ENCODE measurements at places on chromosomes 5 and 9.

DNA sequence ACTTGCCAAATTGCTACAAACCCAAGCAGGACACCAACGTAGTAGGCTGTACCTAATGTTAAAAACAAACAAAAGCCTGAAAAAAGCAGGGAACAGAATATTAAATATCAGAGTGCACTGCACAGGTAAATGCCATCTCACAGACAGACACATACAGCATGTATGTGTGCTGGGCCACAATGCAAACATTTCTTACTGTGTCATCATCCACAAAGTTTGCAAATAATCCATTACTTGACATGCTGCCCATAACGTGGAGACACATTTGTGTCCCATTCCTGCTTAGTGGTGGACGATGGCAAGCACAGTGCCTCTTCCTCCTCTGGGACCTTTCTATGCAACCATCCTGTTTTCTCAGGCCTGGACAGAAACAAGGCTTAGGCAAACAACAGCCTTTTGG, 44.7 kb downstream of the GOLM1 start:
- no peak for DNase-seq

DNA sequence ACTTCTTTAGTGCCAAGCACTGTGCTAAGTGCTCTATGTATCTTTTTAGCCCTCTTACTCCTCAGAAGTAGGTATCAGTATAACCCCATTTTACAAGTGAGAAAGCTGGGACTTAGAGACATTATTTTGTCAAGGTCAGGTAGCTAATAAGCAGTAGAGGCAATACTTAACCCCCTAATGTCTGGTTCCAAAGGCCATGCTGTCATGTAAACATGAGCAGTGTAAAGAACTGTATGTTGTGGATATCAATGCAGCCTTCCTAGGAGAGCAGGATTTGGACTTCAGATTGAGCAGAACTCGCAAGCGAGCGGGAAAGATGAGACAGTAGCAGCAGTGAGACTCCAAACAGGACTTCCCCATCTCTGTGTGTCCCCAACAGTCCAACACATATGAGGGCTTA, 3.6 kb upstream of the SHROOM1 start:
- no peak for DNase-seq

DNA sequence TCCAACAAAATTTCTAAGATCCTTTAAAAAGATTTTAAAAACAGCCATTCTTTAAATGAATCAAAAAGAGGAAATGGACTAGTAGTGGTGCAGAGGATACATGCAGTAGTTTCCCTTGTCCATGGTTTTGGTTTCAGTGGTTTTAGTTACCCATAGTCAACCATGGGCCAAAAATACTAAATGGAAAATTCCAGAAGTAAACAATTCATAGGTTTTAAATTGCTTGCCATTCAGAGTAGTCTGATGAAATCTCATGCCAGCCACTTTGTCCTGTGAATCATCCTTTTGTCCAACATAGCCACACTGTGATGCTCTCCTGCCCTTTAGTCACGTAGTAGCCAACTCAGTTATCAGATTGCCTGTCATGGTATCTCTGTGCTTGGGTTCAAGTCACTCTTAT, 286.1 kb downstream of the ANXA1 start:
- DNase-seq: no peak

DNA sequence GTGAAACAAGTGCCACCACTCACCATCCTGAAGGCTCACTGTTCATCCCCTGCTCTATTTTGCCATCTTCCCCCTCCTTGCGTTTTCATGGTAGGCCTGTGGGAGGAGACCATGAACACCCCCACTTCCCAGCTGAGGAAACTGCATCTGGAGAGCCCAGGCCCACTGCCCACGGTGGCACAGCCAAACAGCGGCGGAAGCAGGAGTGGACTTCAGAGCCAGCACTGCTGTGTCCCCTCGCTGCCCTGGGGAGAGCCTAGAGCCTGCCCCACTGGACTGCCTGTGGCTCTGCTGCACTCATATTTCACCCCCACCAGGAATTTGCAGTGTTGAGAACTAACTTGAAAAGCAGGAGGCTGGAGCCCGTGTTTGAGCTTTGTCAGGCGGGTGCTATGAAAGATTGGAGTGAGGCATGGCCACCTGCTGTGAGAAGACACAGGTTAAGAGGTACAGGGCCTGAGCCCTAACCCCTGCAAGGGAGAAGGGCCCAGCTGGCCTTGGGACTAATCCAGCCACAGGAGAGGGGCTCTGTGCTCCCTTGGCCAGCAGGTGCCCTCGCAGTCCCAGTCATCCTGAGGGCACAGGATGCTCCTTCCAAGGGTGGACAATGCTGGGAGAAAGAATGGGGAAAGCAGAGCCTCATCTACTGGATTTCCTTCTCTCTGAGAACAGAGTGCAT, 79.0 kb downstream of the MACROH2A1 start:
- no peak for DNase-seq

DNA sequence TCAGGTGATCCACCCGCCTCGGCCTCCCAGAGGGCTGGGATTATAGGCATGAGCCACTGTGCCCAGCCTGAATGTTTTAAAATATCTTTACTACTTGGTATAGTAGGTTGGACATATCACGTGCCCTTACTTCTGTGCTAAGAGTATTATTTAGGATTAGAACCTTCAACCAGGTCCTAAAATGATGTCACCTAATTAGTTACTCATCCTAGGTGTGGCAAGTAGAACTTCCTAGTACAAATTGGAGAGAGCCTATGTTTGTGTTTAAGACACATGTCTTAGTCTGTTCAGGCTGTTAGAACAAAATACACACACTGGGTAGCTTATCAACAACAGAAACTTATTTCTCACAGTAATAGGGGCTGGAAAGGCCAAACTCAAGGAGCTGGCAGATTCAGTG, 51.5 kb downstream of the ZFAND5 start:
- no peak for DNase-seq

Data from stimulated activated CD4-positive, alpha-beta T cell treated with anti-CD3 and anti-CD28 coated beads, TNF-alpha, amount 100 ng/mL, for 48 hours (primary cell).